ENCODE measurements at places on chromosomes 13 and 19.

- no peak for DNase-seq
Observed at GRCh38 chr13:28451482-28452217, 43.3 kb downstream of the FLT1 start.

DNA sequence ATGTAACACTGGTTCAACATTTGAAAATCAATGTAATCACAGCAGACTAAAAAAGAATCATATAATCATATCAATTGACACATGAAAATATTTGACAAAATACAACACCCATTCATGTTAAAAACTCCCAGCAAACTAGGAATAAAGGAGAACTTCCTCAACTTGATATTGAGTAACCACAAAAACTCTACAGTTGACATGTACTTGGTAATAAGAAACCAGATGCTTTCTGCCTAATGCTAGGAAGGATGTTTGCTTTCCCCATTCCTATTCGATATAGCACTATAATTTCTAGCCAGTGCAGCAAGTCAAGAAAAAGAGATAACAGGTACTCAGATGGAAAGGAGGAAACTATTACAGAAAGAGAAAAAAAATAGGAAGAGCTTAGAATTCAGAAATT is 26.9 kb downstream of the UFM1 start:
- no peak for DNase-seq

- DNase-seq: no peak
Observed at GRCh38 chr13:33976965-33977364, 159.0 kb downstream of the RFC3 start.

DNA sequence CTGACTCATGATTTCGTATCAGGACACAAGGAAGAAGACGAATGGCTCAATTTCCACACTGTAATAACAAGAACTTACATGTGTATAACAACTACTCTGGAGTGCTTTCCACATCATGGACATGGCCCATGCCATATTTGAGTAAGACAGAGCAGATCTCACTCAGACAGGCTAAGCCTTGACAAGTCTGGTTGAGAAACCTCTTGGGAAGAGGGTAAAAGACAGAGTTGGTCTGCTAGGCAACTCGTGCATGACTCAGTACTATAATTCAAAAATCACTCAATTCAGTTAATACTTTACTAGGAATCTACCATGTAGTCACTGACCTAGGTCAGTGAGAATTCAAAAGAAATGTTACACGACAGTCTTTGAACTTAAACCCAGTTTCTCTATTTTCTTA is 5.7 kb upstream of the THSD1 start:
- no peak for DNase-seq

DNA sequence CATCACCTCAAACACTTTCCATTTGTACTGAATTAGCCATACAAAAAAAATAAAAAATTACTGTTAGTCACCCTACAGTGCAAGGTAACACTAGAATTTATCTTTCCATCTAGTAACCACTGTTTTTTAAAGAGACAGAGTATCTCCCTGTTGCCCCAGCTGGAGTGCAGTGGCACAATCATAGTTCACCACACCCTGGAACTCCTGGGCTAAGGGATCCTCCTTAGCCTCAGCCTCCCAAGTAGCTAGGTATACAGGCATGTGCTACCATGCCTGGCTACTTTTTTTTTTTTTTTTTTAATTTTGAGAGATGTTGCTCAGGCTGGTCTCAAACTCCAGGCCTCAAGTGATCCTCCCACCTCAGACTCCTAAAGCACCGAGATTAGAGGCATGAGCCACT is 17.9 kb downstream of the ANKRD10 start:
- DNase-seq: no peak

- no peak for DNase-seq
Observed at GRCh38 chr19:33832633-33833032, 36.0 kb downstream of the KCTD15 start.

DNA sequence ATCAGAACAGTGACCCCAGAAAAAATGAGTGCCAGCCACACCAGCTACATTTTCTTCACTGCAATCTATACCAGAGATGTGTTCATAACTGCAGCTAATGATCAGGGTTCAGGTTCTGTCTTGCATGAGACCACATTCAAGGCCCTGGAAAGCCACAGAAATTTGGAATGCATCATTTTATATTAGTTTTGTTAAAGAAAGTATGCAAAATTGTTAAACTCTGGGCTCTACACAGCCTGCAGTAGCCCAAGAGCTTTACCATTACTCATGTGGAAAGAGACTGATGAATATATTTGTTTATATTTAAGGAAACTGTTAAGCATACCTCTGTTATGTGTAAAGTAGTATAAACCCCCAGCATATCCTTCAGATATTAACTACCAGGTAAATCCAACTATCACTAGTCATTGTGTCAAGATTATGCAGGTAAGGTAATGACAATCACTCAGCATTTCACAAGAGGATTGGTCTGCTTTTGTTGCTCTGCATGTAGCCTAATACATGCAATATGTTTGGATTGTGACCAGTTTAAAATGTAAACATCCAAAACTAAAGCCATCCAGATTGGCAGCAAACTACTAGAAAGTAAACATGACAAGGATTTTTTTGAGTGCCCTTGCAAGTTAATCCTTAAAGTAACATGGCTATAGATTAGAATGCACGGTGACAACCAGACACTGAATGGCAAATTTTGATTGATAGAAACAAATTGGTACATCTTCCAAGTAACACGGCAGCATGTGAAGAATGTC is 429.1 kb upstream of the ARGLU1 start:
- no peak for DNase-seq

GRCh38 chr19:57078802-57079201 is 41.0 kb upstream of the USP29 start:
- no peak for DNase-seq

- no peak for DNase-seq
Observed at GRCh38 chr13:105806628-105806920, 728.9 kb downstream of the EFNB2 start.

- no peak for DNase-seq
Observed at GRCh38 chr19:39230096-39230764, 14.6 kb downstream of the IFNL3 start.

DNA sequence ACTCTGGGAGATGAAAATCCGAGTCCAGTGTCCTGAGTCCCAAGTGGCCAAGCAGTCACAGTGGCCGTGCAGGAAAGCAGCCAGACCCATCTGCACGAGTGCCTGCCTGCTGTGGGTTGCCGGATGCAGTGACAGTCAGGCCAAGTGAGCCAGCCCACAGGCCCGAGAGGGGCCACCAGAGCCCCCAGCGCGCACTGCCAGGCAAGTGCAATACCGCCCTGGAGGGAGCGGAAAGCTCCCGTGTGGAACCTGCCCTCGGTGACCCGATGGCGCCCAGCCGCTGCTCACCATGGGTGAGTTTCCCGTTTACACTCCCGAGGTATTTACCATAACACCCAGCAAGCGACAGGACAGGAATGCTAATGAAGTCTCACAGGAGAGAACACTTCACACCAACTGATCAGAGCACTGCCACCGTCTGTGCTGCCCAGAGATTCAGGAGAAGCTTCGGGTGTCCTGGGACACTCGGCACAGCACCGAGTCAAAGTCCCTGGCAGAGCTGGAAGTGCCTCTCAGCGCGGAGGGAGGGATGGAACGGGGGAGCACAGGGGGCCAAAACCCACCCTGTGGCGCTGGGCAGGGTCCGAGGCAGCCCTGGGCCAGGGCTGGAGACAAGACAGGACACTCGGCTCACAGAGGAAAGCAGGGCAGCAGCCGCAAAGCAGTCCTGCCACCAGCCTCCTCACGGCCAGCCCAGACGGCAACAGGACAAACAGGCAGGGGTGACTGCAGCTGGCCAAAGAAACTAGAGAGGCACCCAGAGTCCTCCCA is 21.3 kb upstream of the TINCR start:
- DNase-seq: no peak

- peak; percentile 80 for DNase-seq
Observed at GRCh38 chr19:35596366-35596999, 10.5 kb downstream of the PMIS2 start.

DNA sequence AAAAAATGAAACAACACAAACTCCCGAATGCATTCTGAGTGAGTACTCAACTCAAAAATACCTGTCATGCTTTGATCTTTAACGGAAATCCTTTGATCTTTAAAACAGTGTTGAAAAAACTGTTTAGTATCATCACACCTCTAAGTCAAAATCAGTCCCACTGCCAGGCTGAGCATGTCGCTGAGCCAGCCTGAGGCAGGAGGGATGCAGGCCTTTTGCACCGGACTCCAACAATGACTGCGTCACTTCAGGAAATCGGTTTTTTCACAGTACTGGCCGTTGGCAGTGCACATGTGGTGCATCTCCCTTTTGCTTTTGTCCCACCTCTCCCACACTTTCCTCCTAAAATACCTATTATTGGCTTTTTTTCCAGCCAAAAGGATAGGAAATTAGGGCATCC is 78.2 kb downstream of the SHISA2 start:
- DNase-seq: no peak

DNA sequence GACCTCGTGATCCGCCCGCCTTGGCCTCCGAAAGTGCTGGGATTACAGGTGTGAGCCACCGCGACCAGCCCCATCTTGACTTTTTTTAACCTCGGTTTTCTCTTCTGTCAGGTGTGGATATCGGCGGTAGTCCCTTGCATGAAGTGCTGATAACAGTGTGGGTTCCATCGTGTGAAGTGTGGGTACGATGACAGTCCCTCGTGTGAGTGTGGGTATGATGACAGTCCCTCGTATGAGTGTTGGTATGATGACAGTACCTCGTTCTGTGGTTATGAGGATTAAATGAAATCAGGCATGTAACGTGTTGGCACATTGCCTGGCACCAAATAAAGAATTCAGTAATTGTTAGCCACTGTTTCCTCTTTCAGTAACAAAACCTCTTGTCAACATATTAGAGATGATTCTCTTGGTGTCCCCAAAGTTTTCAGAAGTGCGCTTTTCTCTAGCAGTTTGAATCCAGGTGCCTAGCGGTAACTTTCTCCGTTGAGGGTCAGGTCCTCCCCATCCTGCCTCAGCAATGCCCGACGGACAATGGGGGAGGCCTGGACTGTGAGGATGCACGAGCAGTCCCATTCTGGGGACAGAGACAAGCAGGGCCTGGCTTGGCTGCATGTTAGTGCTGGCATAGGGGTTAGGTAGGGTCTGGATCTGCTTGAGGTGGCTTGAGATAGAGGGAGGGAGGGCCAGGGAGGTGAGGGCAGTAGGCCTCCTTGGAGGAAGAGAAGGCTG is 15.3 kb downstream of the GATAD2A start:
- DNase-seq: no peak

DNA sequence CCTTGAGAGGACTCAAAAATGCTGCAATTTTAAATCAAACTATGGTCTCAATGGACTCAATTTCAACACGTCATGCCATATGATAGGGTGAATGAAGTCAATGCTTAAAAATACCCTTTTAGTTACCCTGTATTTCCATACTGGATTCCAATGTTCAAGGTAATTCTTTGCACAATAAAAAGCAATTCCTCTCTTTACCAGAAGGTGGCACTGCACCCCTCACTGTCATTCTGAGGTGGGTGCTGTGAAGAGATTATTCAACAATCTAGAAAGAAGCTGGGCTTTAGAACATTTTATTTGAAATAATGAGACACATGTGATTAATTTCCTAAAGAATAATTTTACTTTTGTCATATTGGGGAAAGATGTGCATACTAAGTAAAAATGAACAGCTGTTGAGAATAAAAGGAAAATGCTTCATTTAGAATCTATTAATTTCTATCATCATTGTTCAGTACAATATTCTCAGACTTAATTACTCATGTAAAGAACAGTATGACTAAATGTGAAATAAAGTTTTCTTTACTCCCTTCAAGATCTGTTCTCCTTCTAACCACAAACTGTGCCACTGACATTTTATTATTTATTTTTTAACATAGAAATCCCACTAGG is 789.1 kb downstream of the GPC5 start:
- peak; percentile 46 for DNase-seq

DNA sequence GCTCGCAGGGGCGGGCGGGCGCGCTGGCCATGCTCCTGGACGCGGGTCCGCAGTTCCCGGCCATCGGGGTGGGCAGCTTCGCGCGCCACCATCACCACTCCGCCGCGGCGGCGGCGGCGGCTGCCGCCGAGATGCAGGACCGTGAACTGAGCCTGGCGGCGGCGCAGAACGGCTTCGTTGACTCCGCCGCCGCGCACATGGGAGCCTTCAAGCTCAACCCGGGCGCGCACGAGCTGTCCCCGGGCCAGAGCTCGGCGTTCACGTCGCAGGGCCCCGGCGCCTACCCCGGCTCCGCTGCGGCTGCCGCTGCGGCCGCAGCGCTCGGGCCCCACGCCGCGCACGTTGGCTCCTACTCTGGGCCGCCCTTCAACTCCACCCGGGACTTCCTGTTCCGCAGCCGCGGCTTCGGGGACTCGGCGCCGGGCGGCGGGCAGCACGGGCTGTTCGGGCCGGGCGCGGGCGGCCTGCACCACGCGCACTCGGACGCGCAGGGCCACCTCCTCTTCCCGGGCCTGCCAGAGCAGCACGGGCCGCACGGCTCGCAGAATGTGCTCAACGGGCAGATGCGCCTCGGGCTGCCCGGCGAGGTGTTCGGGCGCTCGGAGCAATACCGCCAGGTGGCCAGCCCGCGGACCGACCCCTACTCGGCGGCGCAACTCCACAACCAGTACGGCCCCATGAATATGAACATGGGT is 599 bp downstream of the ZIC2 start:
- no peak for DNase-seq

DNA sequence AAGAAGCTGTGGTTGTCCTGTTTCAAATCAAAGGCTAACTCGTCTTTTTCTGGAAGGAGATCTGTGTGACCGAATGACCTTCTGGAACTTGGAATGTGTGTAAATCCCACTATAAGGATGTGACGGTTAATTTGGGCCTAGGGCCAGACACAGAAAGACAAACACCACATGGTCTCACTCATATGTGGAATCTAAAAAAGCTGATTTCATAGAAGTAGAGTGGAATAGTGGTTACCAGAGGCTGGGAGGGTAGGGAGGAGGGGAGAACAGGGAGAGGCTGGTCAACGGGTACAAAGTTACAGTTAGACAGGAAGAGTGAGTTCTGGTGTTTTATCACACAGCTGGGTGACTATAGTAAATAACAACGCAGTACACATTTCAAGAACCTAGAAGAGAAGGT is 39.3 kb upstream of the RGCC start:
- no peak for DNase-seq

GRCh38 chr19:4007836-4008539 is 452 bp downstream of the PIAS4 start:
- DNase-seq: no peak

DNA sequence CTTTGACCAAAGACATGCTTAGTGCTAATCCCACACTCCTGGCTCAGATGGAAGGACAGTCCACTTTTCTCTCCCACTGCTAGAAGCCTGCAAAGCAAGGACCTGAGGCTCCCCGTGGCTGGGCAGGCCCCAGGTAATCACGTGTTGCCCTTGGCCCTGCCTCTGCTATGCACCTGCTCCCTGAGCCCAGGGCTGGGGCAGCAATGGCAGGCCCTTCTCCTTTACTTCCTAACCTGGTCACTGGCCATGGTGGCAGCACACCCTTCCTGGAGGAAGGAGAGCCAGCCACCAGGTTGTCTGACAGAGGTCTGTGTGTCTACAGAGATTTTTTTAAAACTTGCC is 27.9 kb upstream of the ZNF492 start:
- DNase-seq: no peak

- no peak for DNase-seq
Observed at GRCh38 chr13:45232591-45232990, 31.7 kb upstream of the KCTD4 start.

GRCh38 chr13:44542361-44542760 is 33.8 kb downstream of the TSC22D1 start:
- DNase-seq: no peak

GRCh38 chr13:77022341-77022740 is 4.6 kb downstream of the FBXL3 start:
- no peak for DNase-seq
